Activated CD8-positive, alpha-beta T cell treated with anti-CD3 and anti-CD28 coated beads, Interleukin-2, amount 10 ng/mL, durations not matched to agents 7 days and 5 days (primary cell): ENCODE measurements at places on chromosomes 5 and 9. TPM values are rescaled to one million over a fixed set of nuclear protein-coding genes. Genes with fewer than 3 reads are reported as not detected.

DNA sequence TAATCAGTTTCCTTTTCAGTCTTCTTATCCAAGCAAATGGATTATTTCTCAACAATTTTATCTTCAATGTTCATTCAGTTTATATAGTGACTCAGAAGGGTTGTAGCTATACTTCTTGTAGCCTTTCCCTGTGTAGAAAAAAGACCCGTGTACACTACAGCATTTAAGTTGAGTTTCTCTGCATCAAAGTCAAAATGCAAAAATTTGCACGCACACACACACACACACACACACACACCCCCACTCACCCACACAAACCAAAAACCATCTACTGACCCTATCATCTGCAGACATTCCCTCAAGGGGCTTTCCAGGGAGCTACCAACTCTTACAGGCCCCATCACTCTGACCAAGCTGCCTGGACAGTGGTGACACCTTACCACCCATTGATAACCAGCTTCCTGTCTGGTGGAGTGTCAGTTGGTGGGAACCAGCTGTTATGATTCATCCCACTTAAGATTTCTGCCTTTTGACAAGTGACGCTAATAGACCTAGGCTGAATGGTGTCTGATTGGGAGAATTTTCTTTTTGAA is 12.2 kb upstream of the ELL2 start:
- no peak for DNase-seq

The IQGAP2 gene
- 62.7 TPM for total RNA-seq

- DNase-seq = no peak
Measured at GRCh38 chr5:58505971-58506640, 14.9 kb downstream of the GAPT start.

DNA sequence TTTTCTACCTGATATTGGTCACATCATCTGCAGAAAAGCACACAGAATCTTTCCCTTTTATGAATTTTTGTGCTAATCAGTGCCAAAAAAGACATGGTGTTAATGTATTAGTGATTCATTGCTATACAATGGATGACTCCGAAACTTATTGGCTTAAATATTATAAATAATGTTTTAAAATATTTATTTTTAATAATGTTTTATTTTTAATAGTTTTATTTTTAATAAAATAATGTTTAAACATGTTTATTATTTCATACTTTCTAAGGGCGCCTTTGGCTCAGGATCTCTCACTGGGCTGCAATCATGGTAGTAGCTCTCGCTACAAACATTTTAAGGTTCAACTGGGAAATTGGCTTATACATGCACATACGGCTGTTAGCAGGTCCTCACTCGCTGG is 65.7 kb downstream of the CDH12 start:
- no peak for DNase-seq

DNA sequence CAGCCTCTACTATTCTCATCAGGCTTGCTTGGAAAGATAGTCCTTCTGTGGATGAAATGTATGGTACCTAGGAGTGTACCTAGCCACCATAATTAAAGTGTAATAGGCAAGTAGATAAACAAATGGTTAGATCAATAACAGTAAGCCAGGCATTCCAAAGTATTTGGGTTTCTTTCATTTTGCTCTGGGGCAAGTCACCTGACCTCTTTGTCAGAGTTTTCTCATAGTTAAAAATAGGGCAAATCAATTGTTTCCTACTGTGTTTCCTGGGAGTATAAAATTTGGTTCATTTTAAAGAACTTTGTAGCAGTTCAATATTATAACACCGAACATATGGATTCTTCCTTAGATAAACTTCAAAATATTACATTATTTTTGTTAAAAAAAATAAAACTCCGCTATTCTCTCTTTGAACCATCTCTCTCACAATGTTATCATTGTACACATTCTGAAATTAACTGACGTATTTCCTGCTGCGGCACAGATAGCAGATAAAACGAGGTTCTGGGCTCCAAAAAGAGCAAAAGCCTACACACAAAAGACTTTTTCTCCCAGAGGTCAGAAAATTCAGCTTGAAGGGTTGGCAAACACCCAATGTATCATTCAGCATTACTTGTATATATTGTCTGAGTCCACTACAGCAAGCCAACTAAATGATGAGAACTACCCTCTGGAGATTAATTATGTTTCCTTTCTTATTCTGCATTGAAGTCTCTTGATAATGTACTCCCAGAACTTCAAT is 267.9 kb downstream of the COX7C start:
- no peak for DNase-seq

The SPAAR gene
- total RNA-seq = not detected

The PCDHGA4 gene
- total RNA-seq = not detected

The SPINK13 gene
- not detected for total RNA-seq

DNA sequence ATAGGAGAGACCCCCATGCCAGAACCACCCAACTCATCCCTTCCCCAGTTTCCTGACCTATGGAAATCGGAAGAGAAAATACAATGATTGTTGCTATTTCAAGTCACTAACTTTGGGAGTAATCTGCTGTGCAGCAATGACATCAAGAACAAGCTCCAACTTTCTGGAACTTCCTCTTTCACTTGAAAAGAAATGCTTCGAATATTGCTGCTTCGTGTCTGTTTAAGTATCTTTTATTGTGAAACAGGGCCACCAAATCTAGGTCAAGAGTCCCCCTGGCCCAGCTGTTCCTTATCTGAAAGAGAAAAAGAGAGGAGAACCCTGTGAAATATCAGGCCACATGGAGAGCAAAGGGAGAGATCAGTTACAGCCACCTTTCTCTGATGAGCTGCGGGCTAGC is 59.4 kb upstream of the DNAH5 start:
- DNase-seq = no peak

GRCh38 chr5:140227046-140227445 is 52.1 kb downstream of the CYSTM1 start:
- DNase-seq = no peak

GRCh38 chr9:111994831-111995458 is 98.3 kb downstream of the UGCG start:
- DNase-seq = no peak

DNA sequence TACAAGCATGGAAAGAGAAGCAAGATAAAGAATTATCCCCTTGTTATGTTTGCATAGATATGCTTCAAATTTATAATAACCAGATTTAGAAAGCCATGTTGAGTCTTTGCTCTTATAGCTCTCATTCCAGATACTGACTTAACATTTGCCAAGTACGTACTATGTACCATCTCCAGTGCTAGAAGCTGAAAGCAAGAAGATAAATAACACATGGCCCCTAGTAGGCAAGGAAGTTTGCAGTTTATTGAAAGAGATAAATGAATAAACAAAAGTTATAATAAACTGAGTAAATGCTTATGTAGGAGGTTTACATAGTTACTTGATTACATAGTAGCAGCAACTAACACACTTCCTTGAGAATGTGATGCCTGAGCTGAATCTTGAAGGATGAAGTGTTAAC is 628.4 kb downstream of the HINT1 start:
- no peak for DNase-seq

DNA sequence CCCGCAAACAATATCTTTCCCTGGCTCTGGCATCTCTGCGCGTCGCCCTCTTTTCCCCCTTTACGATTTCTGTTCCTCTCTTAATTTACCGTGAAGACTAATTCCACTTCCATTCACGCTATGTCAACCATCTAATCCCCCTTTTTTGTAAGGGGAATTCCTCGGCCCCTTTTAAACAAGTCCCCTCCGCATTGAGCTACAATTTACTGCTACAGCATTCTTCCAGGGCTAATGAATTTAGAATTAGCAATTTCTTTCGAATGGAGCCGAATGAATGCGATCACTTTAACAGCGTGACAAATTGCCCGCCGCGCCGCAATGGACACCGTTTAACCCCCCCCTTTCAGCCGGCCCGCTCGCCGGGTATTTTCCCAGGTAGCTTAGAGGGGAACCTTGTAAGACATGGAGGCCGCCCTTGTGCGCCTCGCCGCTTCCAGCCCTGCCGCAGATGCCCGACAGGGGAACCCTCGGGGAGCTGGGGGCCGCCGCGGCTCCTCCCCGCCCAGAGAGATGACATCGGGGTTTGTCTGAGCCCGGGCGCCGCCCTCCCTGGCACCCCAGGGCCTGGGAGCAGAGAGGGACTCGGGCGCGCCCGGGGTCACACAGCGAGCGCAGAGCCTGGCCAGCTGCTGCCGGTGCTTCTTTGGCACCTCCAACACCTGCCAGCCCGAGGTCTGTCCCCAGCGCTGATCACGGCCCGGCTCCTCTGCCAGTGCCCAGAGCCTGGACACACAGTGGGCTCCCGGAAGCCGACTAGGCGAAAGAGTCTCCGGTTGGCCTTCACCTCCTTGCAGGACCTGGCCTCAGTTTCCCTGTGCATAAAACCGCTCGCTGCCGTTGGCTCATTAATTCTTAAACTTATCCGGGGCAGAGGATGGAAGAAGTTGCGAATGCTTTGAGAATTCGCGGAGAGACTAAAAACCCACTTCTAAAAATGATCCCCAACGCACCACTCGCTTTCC is 1.3 kb downstream of the PRDM12 start:
- DNase-seq = no peak
